ENCODE measurements at places on chromosomes 1 and 21. TPM values are rescaled to one million over a fixed set of nuclear protein-coding genes. Genes with fewer than 3 reads are reported as not detected.

- DNase-seq, result no peak
Measured at GRCh38 chr1:165497069-165498013, 46.5 kb upstream of the LRRC52 start.

DNA sequence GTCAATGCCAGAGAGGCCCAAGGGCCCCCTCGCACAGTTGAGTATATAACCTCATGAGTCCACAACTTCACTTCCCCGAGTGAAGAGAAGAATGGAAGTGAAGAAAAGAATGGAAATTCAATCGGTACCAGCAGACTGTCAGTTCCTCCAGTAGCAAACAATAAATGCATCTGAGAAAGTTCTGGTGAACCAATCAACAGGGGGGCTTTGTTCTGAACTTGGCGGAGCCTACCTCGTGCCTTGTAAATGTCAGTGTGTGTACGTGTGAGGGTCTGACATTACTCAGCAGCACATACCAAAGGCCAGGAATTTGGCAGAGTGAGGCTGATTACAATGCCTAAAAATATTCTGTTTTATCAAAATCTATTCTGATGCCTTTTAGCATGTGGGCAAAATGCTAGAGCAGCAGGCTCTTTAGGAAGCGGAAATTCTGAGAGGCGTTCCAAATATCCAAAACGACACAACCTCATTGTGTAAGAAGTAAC lies 238.5 kb downstream of the LTN1 start:
- DNase-seq, result peak; percentile 31

- no peak for DNase-seq
Measured at GRCh38 chr21:33775100-33775828, 133.0 kb downstream of the ITSN1 start.

The TINAGL1 gene
- 134 TPM for total RNA-seq

The SPATA46 gene
- total RNA-seq, result 0.62 TPM

All from prostate gland (tissue), 2 donors.